Brain pericyte (primary cell): ENCODE measurements at places on chromosomes 12 and 14.

- no peak for DNase-seq
These were observed 91.6 kb downstream of the HELB start for GRCh38 chr12:66393890-66394289.

DNA sequence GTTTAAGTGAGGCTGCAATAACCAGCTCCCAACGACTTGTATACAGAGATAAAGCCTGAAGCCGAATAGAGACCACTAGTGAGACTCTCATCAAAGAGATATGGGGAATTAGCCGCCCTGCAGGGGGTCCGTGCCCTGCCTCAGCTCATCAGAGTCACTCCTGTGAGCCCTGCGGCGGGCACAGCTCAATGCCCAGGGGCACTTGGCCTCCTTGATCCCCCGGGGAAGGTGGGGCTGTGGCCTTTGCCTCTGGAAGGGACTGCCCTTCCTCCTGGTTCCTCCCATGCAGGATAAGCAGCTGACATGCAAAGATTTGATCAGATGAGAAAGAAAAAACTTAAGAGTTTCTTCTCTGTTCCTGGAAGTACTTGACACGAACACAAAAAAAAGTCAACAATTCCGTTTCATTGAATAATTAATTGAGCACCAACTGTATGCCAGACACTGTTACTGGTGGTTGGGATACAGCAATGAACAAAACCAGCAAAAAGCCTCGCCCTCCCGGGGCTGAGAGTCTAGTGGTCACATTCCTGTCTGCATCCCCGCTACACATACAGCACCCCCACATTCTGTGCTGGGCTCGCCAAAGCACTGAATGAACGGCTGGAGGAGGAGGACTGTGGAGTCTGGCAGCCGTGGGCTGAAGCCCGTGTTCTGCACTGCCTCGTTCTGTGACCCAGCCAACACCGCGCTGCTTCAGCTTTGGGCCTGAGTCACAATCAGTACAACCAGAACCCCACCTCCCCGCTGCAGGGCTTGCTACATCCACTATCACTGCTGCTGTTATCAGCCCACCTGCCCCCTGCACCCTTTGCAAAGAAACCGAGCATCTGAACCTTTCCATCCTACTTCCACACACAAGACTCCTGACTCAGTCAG is 10.3 kb downstream of the TTC7B start:
- DNase-seq = no peak

DNA sequence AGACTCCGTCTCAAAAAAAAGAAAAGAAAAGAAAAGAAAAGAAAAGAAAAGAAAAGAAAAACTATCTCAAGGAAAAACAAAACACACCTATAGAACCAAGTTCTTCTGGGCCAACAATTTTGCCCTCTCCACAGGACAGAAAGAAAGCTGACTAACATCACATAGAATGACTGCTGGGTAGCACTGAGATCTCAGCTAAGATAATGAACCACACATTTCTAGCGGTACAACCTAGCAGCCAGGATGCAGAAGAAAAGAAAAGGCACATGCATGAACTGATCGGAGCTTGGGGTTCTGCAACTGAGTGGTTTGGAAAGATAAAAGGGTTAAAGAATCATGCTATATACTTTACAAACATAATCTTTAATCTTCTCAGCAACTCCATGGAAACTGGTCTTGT is 19.5 kb downstream of the TMED10 start:
- DNase-seq = no peak

- no peak for DNase-seq
These were observed 68.0 kb upstream of the MAX start for GRCh38 chr14:65170318-65170717.

DNA sequence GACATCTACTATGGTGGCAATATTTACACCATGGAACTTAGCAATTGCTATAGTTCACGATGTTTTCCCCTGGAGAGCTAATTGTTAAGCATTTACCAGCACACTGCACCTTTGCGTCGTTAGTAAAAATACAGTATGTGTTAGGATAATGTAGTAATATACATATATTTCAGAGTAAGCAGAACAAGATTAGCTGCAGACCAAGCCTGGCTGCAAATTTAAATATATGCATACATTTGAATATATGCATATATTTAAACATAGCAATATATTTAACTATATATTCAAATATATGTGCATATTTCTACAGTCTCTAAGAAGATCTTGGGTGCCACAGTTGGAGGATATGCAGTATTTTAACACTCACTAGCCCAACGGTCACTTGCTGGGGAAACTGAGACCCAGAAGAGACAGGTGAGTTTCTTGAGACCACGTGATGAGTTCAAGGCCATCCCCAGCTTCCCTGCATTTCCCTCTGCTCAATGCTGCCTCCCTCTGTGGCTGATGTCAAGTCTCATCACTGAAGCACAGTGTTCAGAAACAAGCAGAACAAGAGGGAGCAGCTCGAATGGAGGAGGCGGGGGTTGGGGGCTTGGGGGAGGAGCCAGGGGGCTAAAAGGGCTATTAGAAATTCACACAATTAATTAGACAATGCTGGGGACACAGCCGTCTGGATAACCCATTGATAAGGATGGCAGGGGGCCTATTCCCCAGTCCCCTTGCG is 708.0 kb downstream of the MED13L start:
- DNase-seq = no peak

GRCh38 chr14:102248121-102248520 is 56.8 kb downstream of the MOK start:
- no peak for DNase-seq

DNA sequence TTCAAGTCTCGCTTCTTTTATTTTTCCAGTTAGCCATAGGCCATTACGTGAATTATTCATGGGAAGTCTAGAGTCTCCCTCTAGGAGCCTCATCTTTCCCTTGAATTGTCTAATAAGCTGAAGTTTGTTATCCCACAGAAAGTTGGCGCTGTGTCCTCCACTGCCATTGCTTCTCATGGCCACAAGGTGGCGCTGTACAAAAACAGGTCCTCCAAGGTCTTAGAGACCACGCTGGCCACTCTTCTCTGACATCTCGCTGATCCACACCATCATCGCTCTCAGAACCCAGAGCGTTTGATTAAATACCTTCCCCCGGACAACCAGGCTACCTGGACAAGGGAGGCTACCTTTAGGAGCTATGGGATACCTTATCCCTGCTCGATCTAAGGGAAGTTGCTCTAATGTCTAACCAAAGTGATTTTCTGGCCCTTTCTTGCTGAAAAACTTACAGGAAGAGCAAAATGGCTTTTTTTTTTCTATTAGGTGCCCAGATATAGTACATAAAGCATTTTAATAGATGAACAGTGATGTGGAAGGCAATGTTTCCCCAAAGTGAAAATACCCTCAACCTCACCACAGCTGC is 110.0 kb downstream of the CCDC60 start:
- DNase-seq = no peak

DNA sequence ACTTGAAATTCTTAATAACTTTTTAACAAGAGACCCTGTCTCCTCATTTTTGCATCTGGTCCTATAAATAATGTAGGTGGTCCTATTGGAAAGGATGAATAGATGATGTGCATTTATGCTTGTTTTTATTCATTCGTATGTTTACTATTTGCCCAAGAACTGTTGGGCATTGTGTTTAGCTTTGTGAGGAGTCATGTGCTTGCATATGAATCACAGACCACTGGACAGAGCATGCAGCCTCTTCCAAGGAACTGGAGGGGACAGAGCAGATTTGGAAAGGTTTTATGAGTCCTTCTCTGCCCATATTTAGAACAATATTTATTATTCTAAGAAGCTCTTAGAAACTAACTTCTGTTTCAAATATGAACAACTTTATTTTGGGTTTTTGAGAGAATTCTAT is 414.0 kb downstream of the SOX5 start:
- no peak for DNase-seq

DNA sequence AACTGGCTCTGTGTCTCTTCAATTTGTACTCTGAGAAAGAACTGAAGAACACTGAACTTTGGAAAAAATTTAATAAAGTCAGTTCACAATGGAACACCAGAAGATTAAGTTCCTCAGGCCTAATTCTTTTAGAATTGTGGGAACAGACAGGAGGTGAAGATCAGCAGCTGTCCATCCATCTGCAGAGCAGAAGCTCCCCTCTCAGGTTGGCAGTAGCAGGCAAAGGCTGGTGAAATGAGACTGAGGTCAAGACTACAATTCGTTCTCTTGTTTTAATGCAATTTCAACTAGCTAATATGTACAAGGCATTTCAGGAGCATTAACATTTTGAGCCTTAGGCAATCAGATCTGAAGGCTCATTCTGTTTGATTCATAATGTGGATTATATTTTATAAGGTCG is 10.3 kb upstream of the TRHDE start:
- no peak for DNase-seq

GRCh38 chr12:6360080-6360571 is 15.2 kb downstream of the SCNN1A start:
- no peak for DNase-seq

DNA sequence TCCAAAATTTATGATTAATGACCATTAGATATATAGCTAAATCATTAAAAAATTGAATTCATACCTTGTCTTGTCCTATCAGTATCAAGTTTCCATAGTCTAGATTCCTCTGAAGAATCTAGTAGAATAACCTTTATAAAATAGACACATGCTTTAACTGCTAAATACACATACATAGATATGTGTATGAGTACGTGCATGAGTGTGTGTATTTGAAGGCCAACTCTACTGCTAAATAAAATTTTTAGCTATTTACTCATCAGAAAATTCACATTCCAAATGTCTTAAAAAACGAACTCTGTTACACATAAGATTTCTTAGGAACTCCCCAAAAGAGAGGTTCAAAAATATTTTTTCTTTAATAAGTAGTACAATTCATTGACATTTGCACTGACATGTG is 233.0 kb downstream of the SSPN start:
- no peak for DNase-seq

DNA sequence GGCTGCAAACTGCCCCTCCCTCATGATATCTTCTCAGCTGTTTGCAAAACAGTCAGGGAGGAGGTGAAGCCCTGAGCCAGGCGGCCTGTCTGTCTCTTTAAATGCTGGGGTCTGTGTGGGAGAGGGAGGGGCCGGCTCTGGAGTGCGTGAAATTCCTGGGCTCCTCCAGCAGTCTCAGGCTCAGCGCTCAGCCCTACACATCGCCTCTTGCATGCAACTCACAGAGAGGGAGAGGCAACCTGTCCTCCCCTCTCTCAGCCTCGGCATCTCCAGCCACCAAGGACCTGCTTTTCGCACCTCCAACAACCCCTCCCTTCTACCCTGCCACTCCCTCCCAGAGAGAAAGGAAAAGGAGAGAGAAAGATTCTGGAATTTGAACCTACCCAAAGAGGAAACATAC is at the start of gene NRXN3:
Gene NRXN3 (plus strand): TSS at position 171 of the 400 bp plus-strand sequence. CDS start 72,721 bp downstream, outside the sequence.
- no peak for DNase-seq

- DNase-seq = no peak
These were observed 60.7 kb upstream of the PYGL start for GRCh38 chr14:51004801-51005526.

DNA sequence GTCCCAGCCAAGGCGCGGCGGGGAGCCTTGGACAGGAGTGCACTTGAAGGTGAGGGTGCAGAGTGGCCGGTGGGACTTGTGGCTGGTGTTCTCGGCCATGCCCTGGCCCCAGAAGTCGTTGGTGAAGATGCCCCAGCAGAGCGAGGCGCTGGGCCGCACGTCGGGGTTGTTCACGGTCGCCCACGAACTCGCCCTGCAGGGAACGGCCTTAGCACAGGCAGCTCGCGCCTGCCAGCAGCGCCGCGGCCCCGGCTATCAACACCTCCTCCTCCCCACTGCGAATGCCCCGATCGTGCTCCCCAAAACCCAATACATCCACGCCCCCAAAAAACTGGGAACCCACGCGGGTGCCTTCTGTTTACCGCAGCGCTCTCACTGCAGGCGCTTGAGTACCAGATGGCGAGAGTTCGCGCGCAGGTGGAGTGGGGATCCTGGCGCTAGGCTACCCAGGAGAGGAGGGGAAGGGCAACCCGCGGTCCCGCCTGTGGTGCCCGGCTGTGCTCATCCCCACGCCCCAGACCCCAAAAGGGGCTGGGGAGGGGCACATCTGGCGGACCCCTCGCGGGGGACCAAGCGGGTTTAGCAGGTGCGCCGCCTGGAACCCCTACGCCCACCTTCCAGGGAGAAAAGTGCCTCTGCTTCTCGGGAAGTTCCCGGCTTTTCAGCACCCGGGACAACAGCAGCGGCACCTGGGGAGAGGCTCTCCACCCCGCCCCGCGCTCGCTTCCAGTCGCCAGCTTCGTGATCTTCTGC is 386.3 kb upstream of the TMTC1 start:
- DNase-seq = no peak

GRCh38 chr12:12176402-12176801 is 90.4 kb downstream of the LRP6 start:
- no peak for DNase-seq

DNA sequence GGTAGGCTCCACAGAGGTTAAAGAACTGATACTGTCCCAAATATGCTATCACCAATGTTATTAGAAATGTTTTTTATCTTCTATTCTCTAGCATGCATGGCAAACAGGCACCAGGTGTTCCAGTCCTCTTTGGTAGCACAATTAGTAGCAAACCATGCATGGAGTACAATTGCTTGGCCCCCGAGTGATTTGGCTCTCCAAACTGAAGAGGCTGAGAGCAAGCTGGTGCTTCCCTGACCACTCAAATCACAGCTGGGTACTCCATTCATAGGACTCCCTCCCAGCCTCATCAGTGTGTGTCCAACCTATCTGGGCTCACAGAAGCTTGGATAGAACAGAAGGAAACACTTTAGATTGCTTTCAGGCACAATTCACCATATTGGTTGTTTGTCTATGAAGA is 93.4 kb downstream of the DIO2 start:
- DNase-seq = no peak

- no peak for DNase-seq
These were observed 12.2 kb downstream of the CAPZA3 start for GRCh38 chr12:18750085-18750484.

DNA sequence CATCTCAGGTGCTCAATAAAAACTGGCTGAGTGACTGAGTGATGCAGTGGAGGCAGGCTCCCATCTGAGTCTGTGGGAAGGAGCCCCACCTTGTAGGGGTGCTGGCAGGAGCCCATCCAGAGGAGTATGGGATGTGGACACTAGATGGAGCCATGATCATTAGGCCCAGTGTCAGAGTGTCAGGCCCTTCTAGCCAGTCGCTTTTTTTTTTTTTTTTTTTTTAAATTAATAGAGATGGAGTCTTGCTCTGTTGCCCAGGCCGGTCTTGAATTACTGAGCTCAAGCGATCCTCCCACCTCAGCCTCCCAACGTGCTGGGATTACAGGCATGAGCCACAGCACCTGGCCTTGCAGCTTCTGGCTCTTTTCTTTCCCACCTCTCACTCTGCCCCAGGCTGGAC is 11.5 kb downstream of the RITA1 start:
- DNase-seq = no peak

DNA sequence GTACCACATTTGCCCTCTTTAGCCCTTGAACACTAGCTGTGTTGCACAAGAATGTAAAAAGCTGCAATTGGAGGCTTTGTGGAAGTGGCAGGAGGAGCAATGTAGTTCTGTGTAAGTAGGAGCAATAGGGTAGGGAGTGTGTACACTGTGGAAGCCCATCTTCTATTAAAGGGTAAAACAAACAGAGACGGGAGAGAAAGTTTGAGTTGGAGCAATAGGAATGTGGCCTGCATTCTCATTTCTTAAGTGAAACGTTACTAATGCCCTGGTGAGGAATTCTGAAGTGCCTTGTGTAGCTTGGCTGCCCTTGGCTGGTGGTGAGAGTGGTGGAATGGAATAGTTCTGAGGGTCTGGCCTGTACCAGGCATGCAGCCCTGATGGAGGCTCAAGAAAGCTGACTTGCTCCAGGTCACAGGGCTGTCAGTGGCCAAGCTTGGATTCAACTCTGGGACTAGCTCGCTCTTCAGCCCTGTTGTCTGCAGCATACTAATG is 38.8 kb upstream of the ATP23 start:
- DNase-seq = no peak
